DMS79 (cell line): ENCODE measurements at places on chromosomes 5 and 9.

- DNase-seq, result no peak
Measured at GRCh38 chr9:83601463-83601862, 21.5 kb upstream of the IDNK start.

GRCh38 chr9:125521462-125522327, 185.3 kb downstream of the MAPKAP1 start:
- no peak for DNase-seq

- DNase-seq, result no peak
Measured at GRCh38 chr9:113467183-113467582, 3.7 kb downstream of the RGS3 start.

DNA sequence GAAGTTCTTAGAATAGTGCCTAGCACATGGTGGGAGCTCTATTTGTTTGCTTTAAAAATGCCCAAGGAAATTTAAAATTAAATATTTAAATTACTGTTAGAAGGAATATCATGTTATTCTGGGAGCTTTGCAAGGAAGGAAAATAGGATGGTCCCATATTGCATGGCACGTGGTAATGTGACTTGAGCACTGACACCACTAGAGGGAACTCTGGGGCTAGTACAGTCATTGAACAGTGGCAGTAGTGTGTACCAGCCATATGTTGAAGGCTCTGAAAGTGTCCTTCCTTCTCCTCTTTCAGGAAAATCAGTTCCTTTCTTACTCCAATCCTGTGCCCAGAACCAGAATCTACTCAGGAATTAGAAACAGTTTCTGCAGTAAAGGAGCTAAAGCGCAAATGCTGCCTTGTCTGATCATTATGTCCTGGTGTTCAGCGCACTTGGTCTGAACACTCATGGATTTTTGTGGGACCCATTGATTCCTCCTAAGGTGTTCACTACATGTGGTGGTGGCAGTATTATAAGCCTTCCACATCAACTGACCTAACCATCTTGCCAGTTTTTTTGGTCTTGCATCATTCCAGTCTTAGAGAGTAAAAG, 54.1 kb downstream of the GDA start:
- no peak for DNase-seq

- no peak for DNase-seq
Measured at GRCh38 chr9:16885931-16886330, 15.5 kb upstream of the BNC2 start.

- no peak for DNase-seq
Measured at GRCh38 chr5:139453683-139454567, 8.6 kb downstream of the ECSCR start.

DNA sequence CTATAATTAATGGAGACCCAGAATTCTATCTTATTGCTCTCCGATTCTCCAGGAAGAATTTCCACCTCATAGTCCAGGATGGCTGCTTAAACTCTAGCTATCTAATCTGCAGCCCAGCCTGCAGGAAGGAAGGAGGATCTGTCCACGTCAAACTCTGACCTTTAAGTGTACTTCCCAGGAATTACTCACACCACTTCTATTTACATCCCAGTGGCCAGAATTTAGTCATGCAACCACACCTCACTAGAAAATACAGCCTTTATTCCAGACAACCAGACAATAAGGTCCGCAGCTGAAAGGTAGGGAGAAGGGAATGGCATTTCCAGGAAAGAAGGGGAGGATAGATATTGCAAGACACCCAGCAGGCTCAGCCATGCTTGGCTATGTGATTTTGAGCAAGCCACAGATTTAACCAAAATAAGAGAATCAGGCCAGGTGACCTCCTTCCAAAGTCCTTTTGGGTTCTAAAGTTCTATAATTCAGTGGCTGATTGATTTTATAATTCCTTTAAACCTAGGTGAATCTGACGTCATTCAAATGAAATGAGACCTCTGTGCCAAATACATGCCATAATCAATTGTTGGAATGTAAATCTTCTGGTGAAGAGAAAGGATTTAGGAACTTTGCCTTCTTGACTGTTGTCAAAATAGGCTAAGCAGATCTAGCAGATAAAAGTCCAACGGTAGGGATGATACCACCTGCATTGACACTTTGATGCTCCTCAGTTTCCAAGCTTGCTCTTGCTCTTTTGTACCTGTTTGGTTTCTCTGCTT, 3.7 kb upstream of the DENND1A start:
- DNase-seq, result no peak

- peak; percentile 61 for DNase-seq
Measured at GRCh38 chr5:67015541-67016191, 180.9 kb downstream of the CD180 start.
